ENCODE measurements at places on chromosomes 6 and 20.
A peak's percentile ranks its signal among the peaks of the same experiment; 100 is the strongest.

DNA sequence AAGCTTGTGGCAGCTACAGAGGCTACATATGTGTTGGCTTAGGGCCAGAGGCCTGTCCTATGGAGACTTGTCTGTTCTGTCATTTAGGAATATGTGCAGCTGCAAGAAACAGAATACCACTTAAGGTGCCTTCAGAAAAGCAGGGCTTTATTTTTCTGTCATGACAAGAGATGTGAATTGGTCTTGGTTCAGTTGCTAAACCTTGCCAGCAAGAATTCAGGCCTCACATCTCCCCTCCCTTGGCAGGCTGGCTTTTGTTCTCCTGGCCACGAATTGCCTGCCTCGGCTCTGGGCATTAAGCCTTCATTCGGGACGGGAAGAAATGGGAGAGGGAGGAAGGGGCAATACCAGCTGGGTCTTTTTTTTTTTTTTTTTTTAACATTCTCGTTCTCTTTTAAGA is 82.4 kb upstream of the TGM3 start:
- no peak for DNase-seq

DNA sequence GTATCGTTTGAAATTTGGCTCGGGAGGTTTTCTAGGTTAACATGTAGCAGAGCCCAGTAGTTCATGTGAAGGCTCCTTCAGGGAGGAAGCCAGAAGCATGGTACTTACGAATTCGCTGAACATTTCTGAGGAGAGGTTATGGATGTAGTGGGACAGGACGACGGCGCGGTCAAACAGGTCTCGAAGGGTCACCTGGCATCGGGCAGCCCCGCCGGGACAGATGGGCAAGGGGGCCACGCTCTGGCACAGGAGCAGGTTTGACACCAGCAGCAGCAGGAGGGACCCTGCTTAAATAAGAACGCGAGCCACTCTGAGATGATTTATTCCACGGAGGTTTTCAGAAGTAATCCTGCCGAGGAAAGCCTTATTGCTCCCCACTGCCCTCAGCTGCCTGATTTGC is 2.5 kb downstream of the PRL start:
- DNase-seq, result no peak

DNA sequence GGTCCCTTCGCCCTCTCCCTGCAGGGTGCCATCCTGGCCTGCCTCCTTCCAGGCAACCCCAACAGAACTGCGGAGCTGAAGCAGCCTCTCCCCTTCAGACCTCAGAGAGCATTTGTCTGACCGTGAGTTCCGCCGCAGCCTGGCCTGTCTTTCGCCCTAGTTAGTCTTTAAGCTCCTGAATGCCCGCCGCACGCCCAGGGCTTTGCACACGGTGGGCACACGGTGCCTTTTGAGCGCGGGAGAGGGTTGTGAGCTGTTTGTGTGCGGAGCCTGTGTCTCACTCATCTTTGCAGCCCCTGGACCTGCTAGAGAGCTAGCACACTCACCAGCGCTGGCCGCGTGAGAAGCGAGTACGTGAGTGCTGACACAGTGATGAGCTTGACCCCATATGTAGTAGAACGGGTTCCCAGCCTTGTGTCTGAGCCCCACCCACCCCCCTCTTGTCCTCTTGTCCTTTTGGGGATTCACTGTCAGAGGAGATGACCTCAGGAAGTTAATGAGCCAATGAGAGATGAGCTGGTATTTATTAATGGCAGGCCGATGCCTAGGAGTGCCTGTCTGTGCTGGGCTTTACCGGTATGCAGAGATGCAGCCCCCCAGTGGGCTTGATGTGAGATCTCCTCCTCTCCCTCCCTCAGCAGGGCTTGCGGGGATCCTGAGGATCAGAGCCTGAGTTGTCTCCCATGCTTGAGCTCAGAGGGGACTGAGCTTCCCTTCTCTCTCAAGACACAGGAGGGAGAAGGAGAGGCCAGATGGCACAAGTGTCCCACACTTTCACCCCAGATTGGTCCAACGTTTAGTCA is 249.2 kb downstream of the FARS2 start:
- DNase-seq, result no peak

DNA sequence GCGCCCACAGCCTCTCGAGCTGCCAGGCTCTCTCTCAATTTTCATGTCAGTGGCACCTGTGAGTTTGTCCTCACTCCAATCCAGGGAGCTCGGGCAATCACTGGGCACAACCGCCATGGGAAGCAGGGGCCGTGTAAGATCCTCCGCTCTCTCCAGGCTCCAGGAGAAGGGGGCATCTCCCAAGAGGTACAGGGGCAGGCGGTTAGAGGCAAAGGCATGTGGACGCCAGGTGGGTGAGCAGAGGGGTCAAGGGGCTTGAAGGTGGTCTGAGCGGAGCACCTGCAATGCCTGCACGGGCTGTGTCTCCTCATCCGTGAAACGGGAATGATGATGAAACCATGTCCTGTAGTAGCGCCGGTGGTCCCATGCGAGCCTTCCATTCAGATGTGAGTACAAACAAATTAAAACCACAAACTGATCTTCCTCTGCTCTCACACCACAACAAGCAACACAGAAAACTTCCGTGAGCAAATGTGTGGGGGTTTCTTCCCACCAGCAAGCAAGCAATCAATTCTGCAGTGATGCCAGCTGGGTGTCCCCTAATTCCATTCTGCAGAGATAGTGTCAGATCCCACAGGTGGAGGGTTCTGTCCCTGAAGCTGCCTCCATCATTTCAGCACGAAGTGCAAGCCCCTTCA is 222.5 kb upstream of the PMEPA1 start:
- DNase-seq, result no peak

GRCh38 chr6:53793318-53794136 is 1.3 kb upstream of the LRRC1 start:
- DNase-seq, result peak; percentile 42
